ENCODE measurements at places on chromosomes 13 and 19.
A peak's percentile ranks its signal among the peaks of the same experiment; 100 is the strongest.

DNA sequence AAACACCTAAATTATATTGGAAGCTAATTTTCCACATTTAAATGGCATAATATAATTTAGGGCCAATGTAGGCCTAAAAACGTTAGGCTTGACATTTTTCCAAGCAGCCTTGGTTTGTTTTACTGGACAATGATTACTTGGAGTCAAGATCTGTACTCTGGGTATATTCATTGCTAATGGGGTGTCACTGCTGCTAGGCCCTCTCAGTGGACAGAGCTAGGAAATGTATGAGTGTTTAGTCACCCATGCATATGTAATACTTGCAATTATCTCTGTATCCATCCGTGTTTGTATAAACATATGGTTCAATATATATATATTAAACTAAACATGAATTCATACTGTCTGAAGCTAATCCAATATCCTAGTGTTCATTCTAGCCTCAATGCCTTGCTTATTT lies 598.1 kb downstream of the DCT start:
- peak; percentile 4 for DNase-seq

DNA sequence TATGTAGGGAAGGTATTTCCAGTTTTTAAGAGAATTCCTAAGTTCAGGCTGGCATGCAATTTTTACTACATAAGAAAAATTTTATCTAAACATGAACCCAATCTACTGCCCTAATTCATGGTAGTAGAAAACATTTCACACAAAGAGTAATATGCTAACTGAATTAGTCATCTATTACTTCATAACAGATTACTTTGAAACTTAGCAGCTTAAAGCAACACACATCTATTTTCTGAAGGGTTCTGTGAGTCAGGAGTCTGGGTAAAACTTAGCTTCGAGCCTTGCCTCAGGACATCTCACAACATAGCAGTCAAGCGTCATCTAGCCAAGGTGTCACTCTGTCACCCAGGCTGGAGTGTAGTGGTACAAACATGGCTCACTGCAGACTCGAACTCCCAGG lies 537.5 kb downstream of the DCT start:
- DNase-seq, result no peak

DNA sequence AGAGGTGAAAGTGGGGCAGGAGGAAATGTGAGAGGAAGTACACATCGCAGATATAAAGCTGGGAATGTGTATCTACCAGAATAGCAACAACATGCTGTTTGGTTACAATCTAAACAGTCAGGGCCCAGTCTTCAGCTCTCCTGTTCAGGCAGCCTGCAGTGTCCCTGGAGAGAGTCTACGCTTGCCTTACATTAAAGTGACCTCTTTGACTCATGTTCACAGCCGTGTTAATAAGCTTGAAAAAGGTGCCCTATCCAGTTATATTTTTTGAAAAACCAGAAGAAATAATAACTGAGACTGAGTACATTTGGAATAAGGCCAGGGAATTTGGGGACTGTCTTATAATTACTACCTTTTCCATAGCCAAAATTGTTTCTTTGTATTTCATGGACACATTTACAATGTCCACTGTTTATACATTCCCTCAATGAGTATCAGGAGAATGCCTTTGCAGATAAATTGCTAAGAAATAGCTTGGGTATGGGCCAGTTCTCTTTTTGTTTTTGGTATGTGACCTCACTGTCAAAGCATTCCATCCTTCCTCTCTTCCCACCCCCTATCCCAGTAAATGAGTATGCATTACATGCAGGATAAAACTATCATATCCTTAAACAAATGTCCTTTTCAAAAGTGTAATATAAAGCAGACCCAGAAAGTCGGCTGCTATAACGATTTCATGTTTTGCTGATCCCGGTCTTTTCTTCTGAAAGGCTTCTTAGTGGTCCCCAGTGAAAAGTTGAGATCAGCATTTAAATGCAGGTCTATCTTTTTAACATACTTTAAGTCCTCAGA lies 82.6 kb downstream of the PCDH9 start:
- peak; percentile 6 for DNase-seq

DNA sequence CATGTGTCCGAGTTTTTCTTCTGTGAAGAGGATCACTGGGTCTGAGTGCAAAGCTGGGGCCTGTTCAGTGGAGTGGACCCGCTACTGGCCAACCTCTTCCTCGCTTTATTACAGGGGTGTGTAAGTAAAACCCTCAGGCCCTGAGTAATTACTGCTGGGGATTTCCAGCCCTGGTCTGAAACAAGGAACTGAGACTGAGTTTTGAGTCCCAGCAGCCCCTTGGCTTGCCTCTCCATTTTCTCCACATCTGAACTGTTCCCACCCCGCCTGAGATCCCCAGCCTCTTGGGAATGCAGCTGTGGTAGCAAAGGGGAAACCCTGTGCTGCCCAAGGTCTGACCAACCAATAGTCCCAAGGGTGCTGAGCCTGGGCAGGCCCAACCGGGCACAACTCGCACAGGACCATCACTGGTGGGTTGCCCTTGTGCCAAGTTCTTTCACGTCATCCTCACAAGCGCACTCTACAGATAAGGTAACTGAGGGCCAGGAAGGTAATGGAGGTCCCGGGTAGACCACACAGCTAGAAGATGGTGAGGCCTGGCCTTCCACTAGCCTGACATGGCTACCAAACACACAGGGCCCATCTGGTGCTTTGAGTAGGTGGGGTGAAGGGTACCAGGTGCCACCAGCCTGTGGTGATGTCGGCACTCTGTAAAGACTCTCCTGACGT lies 13.7 kb upstream of the SLC35E1 start:
- no peak for DNase-seq

GRCh38 chr13:21594715-21595545 lies 9.0 kb downstream of the MICU2 start:
- no peak for DNase-seq

DNA sequence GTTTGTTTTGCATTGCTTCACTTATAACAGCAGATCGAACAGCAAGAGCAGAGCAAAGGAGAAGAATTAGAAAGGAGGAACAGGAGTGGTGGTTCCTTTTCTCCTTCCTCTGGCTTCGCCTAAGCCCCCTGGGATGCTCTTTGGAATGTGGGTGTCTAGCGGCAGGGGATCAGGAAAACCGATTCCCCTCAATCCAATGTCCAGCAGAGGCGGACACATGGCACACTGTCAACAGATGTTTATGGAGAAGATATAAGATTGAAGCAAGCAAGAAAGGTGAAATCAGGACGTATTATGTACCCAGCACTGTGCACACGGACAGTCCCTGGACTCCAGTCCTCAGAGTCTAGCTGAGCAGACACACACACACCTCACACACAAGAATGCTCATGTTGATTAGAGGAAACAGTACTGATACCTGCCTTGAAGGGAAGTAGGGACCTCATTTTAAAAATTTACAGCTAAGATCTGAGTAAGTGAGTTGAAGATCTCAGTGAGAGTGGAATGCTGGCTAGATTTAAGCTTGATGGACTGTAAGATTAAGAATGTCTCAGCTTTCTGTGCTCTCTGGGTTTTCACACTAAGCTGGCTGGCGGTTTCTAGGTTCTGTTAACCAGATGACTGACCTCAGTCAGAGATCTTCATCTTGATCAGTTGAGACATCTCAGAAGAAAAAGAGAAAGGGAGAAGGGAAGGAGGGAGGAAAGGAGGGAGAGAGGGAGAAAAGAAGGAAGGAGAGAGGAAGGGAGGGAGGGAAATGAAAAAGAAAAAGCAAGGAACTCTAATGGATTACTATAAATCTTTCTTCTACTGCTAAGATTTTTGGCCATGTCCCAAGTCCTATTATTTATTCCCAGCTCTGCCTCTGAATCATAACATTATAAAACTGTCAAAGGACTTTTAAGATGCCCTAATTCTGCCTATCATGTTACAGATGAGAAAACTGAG lies 44.8 kb downstream of the FLT1 start:
- DNase-seq, result no peak

- DNase-seq, result no peak
These were observed 1315.4 kb downstream of the PCDH9 start for GRCh38 chr13:65914716-65915115.

- peak; percentile 48 for DNase-seq
These were observed 11.9 kb upstream of the ZNF675 start for GRCh38 chr19:23698711-23699520.

DNA sequence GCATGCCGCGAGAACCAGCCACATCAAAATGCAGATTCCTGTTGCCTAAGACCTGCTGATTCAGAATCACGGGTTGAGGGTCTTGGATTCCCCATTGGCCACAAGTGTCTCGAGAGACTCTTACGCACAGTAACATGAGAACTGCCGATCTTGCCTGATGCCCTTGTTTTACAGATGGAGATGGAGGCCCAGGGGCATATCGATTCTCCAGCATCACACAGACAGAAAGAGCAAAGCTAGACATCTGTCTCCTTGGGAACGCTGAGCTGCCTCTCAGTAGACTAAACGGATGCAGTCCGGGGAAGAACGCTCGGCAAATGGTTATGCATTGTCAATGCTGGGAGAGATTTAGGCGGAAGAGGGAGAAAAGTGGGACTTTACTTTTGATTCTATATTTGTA lies 5.4 kb downstream of the NLRP12 start:
- DNase-seq, result no peak

- no peak for DNase-seq
These were observed 1.0 kb upstream of the KRI1 start for GRCh38 chr19:10566658-10567410.

- peak; percentile 35 for DNase-seq
These were observed 54.8 kb downstream of the DGKH start for GRCh38 chr13:42102961-42103865.

GRCh38 chr19:30163663-30164062 lies 208.5 kb upstream of the ZNF536 start:
- DNase-seq, result no peak

DNA sequence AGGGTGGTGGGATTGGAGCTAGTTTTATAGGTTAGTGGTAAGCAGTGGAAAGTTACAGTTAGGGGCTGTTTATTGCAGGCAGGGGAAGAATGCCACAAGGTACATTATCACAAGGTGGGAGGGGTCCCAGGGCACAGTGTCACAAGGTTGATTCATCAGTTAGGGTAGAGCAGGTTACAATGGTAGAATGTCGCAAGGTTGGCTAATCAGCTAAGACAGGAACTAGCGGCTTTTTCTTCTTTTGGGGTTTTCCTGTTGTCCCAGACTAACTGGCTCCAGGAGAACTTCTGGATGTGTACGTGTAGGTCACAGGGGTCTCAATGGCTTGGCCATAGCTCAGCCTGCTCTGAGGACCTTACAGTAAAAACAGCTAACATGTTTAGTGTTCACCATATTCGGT lies 1221.1 kb downstream of the SLITRK1 start:
- DNase-seq, result no peak

DNA sequence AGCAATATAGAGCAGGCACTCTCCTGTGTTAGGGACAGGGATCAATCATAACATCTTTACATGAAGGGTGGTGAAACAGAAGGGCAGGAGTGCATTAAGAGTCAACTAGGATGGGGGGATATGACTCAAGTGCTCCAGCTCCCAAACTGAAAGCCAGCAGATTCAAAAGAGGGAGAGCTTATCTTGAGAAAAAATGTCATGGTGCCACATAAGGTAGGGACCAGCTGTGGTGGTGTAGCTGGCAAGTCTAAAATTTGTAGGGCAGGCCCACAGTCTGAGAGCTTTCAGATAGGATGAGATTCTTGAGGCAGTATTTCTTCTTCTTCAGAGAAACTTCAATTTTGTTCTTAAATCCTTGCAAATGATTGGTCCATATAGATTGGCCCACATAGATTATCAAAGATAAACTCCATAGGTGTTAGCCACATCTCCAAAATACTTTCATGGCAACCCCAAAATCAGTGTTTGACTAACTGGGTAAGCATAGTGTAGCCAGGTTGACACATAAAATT lies 19.1 kb downstream of the DNAJC15 start:
- no peak for DNase-seq

DNA sequence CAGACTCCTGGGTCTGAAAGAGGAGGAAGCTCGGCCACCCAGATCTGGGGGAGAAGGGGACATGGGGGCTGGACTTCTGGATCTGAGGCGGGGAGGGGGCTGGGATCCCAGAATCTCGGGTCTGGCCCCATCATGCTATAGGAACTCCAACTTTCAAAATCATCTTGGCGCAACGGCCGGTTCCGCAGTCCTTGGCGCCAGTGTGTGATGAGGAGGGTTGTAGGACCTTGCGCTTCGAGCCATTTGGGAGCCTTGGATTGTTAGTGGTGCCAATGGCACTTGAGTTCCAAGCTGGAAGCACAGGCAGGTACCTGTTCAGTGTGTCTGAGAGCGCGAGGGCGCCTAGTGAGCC lies 324 bp downstream of the RUVBL2 start:
- no peak for DNase-seq

DNA sequence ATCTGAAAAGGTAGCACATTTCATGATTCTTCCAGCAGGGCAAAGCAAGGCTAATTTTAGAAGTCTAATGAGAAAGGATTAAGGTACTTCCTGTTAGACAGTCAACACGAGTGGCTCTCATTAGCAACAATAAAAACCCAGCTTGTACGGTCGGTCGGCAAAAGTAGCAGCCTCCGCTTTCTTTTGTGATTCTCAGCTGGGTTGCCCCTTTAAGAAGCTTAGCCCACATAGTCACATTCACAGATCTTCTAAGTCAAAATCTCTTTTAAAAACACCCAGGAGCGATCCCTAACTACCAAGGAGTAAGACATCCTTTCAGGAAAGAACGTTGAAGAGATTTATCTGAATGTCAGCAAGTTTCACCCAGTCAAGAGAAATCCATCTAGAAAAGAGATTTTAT lies 684.8 kb downstream of the DIAPH3 start:
- DNase-seq, result no peak

GRCh38 chr13:44131069-44131614 lies 242.5 kb upstream of the SERP2 start:
- no peak for DNase-seq

- no peak for DNase-seq
These were observed 78.2 kb downstream of the LRCH1 start for GRCh38 chr13:46631179-46631542.

GRCh38 chr19:55437410-55437809 lies 5.7 kb downstream of the SHISA7 start:
- DNase-seq, result peak; percentile 88

- no peak for DNase-seq
These were observed 14.0 kb downstream of the GPR183 start for GRCh38 chr13:99293178-99293577.

- DNase-seq, result no peak
These were observed 549.6 kb downstream of the PCDH17 start for GRCh38 chr13:58181111-58181510.

Data from H4 (cell line).